ENCODE measurements at places on chromosomes 4 and X. TPM values are rescaled to one million over a fixed set of nuclear protein-coding genes. Genes with fewer than 3 reads are reported as not detected.
A peak's percentile ranks its signal among the peaks of the same experiment; 100 is the strongest.

DNA sequence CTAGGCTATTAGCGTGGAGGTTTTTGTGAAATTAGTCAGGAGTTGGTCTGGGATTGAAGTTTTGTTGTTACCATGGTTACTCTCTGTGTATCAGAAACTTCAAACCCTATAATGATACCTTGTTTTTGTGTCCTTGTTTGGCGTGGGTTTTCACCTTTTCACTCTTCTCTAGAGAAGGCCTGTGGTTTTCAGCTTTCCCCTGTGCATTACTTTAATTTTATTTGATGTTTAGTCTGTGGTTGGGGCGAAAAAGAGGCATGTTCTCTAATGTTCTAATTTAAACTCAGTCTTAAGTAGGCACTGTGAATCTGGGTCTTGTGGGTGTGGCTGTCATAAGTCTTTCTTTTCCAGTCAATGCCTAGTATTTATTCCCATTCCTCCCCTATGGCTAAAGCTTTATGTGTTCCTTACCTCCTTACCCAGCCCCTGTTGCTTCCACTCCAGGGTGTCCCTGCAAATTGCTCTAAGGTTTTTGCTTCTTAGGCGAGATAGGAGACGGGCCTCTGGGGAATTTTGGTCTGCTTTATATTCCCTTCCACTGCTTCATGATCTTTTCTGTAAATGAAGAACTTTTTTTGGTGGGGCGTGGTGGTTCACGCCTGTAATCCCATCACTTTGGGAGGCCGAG lies 326.3 kb upstream of the ZCCHC13 start:
- no peaks in the 10 kb centered on the region for H3K27me3 ChIP-seq
- no peak overlapping the region for H3K27ac ChIP-seq
- no peaks in the 10 kb centered on the region for H3K4me1 ChIP-seq
- no peak overlapping the region for H3K4me3 ChIP-seq

GRCh38 chrX:131704136-131704695 lies 160.3 kb downstream of the OR13H1 start:
- H3K4me3 ChIP-seq, result peak overlapping the region; percentile 22
- H3K4me1 ChIP-seq, result no peaks in the 10 kb centered on the region
- H3K36me3 ChIP-seq, result no peaks in the 10 kb centered on the region
- DNase-seq, result peak; percentile 88

The TEX11 gene
- polyA plus RNA-seq, result 0.08 TPM

The NOX1 gene
- 0.84 TPM for polyA plus RNA-seq

The NXF2 gene
- 0.32 TPM for polyA plus RNA-seq

DNA sequence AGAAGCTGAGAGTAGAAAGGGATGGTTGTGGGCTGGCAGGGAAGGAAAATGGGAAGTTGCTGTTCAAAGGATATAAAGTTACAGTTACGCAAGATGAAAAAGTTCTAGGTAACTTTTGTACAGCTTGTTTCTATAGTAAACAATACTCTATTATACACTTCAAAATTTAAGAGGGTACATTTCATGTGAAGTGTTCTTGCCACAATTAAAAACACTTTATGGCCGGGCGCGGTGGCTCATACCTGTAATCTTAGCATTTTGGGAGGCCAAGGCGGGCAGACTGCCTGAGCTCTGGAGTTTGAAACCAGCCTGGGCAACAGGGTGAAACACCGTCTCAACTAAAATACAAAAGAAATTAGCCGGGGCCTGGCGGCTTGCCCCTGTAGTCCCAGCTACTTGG lies 623.6 kb downstream of the STIM2 start:
- H3K4me1 ChIP-seq, result no peaks in the 10 kb centered on the region
- H3K36me3 ChIP-seq, result no peaks in the 10 kb centered on the region
- H3K27me3 ChIP-seq, result no peaks in the 10 kb centered on the region

The NHS gene
- 14.7 TPM for polyA plus RNA-seq

GRCh38 chr4:162732876-162733275 lies 433.8 kb downstream of the NAF1 start:
- H3K36me3 ChIP-seq, result no peaks in the 10 kb centered on the region
- H3K27me3 ChIP-seq, result no peaks in the 10 kb centered on the region
- no peak overlapping the region for H3K4me3 ChIP-seq
- no peak overlapping the region for H3K27ac ChIP-seq
- H3K4me1 ChIP-seq, result no peaks in the 10 kb centered on the region

DNA sequence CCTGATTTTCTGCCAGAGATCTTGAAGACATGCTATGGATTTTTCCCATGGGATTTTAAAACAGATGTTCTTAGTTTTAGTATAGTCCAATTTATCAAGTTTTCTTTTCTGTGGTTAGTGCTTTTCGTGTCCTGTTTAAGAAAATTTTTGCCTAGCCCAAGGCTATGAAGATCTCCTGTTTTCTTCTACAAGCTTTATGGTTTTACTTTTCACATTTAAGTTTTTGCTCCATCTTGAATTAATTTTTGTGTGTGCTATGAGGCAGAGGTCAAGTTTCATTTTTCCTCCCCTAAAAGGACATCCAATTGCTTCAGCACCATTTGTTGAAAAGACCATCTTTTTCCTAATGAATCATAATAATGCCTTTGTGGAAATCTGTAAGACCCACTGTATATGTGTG lies 65.6 kb downstream of the POLR2B start:
- H3K27ac ChIP-seq, result peak overlapping the region; percentile 25
- no peak for DNase-seq
- H3K4me3 ChIP-seq, result no peak overlapping the region
- H3K4me1 ChIP-seq, result peaks cover 15% of the 10 kb centered on the region
- H3K27me3 ChIP-seq, result peaks cover under 1% of the 10 kb centered on the region

The OCRL gene
- polyA plus RNA-seq, result 32.8 TPM

DNA sequence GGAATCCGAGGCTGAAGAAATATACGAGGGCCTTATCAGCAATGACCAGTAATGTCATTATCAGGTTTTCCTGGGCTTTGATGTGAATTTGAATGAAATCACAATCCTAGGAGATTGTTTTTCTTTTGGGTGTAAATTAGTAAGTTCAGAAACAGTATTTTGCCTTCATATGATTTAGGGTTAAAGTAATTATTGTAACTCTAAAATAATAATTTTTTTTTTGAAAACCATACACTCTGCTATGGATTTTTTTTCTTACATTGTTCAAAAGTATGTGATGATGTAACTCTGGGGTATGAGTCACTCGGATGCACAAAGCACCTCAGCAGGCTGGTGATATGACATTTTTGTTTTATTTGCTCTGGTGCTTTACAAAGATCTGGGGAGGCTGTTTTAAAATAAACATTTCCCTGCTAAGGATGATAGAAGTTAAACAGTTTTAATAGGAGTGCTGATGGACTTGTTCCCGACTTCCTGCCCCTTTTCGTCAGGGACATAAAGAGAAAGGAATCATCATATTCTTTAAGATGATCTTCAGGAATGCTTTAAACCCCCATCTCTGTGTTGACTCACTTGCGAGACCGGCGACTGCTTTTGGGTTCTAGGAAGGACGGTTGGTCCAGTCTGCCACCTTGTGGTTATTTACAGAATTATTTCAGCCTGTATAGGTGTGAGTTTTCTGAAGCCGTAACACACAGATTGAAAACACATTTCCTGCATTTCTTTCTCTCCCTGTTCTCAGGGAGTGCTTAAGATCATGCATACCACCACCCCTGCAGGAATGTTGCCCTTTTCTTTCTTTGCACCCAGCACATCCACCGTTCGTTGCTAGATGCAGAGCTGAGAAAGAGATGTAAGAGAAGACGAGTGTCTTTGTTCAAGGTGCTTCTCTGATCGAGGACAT lies 72.5 kb downstream of the RAPGEF2 start:
- peak; percentile 65 for DNase-seq
- no peaks in the 10 kb centered on the region for H3K36me3 ChIP-seq
- no peak overlapping the region for H3K4me3 ChIP-seq
- no peaks in the 10 kb centered on the region for H3K4me1 ChIP-seq

- no peak overlapping the region for H3K27ac ChIP-seq
- H3K36me3 ChIP-seq, result no peaks in the 10 kb centered on the region
- peaks cover 11% of the 10 kb centered on the region for H3K4me1 ChIP-seq
- peak; percentile 89 for DNase-seq
Observed at GRCh38 chrX:18390941-18391538, 34.4 kb upstream of the CDKL5 start.

GRCh38 chr4:5398056-5398455 lies 310.3 kb downstream of the EVC2 start:
- no peaks in the 10 kb centered on the region for H3K36me3 ChIP-seq
- no peaks in the 10 kb centered on the region for H3K27me3 ChIP-seq
- H3K4me3 ChIP-seq, result no peak overlapping the region
- H3K27ac ChIP-seq, result no peak overlapping the region

DNA sequence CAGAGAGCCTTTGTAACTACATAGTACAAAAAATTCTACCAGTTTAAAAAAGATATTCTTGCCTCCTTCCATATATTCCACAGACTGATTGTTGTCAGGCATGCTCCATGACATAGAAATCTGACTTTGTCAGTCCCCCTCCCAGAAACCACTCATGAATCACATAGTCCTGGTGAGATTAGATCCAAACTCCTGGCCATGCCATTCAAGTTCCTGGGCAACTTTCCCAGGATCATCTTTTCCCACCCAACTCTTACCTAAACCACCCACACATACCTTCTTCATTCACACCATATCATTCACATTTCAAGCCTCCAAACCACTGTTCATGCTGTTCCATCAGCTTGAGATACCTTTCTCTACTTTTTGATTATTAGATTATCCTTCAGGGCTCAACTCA lies 46.4 kb downstream of the SLC16A2 start:
- H3K36me3 ChIP-seq, result no peaks in the 10 kb centered on the region
- no peak overlapping the region for H3K27ac ChIP-seq
- no peaks in the 10 kb centered on the region for H3K4me1 ChIP-seq
- DNase-seq, result no peak
- H3K4me3 ChIP-seq, result no peak overlapping the region
- no peaks in the 10 kb centered on the region for H3K27me3 ChIP-seq

DNA sequence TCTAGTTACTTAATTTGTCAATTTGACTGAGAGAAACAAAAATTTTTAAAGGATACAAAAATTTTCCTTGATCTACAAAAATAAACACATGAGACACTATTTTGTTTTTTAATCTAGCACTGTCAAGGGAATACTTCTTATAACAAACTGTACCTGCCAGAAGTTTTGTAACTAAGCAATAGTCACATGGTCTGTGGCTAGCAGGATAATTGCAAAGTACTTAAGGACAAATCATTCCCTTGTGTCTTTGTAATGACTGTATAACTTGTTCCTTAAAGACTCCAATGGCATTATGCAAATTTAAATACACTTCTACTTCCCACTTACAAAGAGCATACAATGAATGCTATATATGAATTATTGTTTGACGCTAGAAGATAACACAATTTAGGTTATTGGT lies 25.1 kb upstream of the ANK2 start:
- H3K36me3 ChIP-seq, result no peaks in the 10 kb centered on the region
- H3K27me3 ChIP-seq, result no peaks in the 10 kb centered on the region
- H3K27ac ChIP-seq, result no peak overlapping the region
- no peaks in the 10 kb centered on the region for H3K4me1 ChIP-seq

DNA sequence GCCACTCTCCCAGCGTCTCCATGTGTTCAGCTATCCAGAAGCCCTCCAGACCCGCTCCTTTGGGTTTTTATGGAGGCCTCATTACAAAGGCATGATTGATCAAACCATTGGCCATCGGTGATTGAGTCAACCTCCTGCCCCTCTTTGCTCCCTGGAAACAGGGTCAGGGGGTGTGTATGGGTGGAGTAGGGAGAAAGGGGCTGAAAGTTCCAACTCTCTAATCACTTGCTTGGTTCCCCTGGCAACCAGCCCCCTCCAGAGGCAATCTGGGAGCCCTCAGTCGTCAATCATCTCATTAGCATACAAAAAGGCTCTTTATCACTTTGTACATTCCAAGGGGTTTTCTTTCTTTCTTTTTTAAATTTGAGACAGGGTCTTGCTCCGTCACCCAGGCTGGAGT lies 2.3 kb downstream of the TRIM2 start:
- no peaks in the 10 kb centered on the region for H3K36me3 ChIP-seq
- peaks cover 4% of the 10 kb centered on the region for H3K27me3 ChIP-seq
- peaks cover 40% of the 10 kb centered on the region for H3K4me1 ChIP-seq
- peak overlapping the region; percentile 63 for H3K4me3 ChIP-seq

The PDLIM5 gene
- polyA plus RNA-seq, result 43.7 TPM

DNA sequence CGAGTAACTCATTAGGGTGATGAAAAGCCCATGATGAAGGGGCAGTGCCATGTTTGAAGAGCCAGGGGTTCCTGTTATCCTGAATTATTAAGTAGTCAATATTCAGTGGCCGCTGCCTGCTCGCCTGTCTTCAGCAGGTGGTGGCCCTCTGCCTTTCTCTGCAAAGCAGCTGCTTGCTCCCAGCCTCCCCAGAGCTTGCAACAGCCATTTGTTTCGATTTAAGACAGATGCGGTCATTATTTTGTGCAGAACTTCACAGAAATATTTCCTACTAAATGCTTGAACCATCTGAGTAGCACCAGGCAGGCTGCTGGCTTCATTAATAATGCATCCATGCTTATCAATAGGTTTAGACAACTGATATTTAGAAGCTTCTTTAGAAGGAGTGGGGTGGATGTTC lies 104.3 kb upstream of the TTC29 start:
- DNase-seq, result no peak
- no peaks in the 10 kb centered on the region for H3K4me1 ChIP-seq
- H3K27ac ChIP-seq, result no peak overlapping the region
- no peak overlapping the region for H3K4me3 ChIP-seq
- H3K36me3 ChIP-seq, result no peaks in the 10 kb centered on the region
- no peaks in the 10 kb centered on the region for H3K27me3 ChIP-seq

The CRLF2 gene
- not detected for polyA plus RNA-seq

DNA sequence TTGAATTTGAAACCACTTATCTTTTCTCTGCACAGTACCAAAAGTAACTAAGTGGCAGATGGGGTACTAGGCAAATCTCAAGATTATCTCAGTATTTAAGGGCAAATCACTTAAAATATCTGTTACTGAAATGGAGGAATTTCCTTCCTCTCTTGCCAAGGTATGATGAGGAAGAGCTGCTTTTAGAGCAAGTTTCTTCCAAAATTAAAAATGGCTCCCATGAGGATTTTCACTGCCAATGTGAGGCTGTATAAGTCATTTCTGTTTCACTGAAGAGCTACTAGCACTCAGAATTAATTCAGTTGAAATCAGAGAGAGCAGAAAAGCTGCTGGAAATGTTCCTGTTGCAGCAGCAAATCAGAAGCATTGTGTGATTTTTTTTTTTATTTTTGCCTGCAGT lies 43.4 kb downstream of the GABRB1 start:
- H3K27me3 ChIP-seq, result no peaks in the 10 kb centered on the region
- no peak overlapping the region for H3K4me3 ChIP-seq
- no peaks in the 10 kb centered on the region for H3K36me3 ChIP-seq
- peak; percentile 73 for DNase-seq
- H3K4me1 ChIP-seq, result peaks cover 7% of the 10 kb centered on the region
- H3K27ac ChIP-seq, result no peak overlapping the region

- no peak overlapping the region for H3K4me3 ChIP-seq
- DNase-seq, result peak; percentile 2
- H3K27me3 ChIP-seq, result no peaks in the 10 kb centered on the region
- no peaks in the 10 kb centered on the region for H3K4me1 ChIP-seq
- H3K27ac ChIP-seq, result no peak overlapping the region
Observed at GRCh38 chrX:71859637-71860036, 51.0 kb upstream of the NHSL2 start.

The PNCK gene
- 142 TPM for polyA plus RNA-seq

- H3K27ac ChIP-seq, result no peak overlapping the region
- DNase-seq, result no peak
- no peaks in the 10 kb centered on the region for H3K4me1 ChIP-seq
Observed at GRCh38 chr4:153809916-153810810, 21.3 kb upstream of the SFRP2 start.

- no peak overlapping the region for H3K4me3 ChIP-seq
- no peak overlapping the region for H3K27ac ChIP-seq
- DNase-seq, result no peak
- no peaks in the 10 kb centered on the region for H3K27me3 ChIP-seq
- no peaks in the 10 kb centered on the region for H3K4me1 ChIP-seq
Observed at GRCh38 chr4:4937926-4938325, 78.5 kb downstream of the MSX1 start.

GRCh38 chr4:32929796-32930699 lies 2209.9 kb downstream of the PCDH7 start:
- H3K4me1 ChIP-seq, result no peaks in the 10 kb centered on the region
- no peaks in the 10 kb centered on the region for H3K36me3 ChIP-seq
- H3K27me3 ChIP-seq, result no peaks in the 10 kb centered on the region
- DNase-seq, result no peak
- H3K4me3 ChIP-seq, result no peak overlapping the region

The CXCL5 gene
- polyA plus RNA-seq, result 1.9 TPM
